ENCODE measurements at places on chromosomes 3 and 15.
A peak's percentile ranks its signal among the peaks of the same experiment; 100 is the strongest.

GRCh38 chr15:65176056-65176455 is 9.1 kb downstream of the CLPX start:
- no peak for DNase-seq

DNA sequence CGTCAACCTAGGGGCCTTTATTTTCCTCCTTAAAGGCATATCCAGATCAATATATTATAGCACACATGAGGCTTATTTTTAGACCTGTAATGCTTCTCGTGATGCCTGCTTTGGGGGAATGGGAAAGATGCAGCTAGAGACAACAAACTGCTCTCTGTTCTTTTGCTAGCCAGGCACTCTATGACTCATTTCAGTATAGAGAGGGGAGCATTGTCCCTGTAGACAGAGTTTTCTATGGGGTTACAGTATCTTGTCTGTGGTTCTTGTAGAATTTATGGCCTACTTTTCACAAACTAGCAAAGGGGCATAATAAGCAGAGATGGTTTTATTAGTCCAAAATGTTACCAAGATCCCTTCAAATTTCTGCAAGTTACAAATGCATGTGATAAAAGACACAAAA is 305.6 kb downstream of the LSAMP start:
- no peak for DNase-seq

DNA sequence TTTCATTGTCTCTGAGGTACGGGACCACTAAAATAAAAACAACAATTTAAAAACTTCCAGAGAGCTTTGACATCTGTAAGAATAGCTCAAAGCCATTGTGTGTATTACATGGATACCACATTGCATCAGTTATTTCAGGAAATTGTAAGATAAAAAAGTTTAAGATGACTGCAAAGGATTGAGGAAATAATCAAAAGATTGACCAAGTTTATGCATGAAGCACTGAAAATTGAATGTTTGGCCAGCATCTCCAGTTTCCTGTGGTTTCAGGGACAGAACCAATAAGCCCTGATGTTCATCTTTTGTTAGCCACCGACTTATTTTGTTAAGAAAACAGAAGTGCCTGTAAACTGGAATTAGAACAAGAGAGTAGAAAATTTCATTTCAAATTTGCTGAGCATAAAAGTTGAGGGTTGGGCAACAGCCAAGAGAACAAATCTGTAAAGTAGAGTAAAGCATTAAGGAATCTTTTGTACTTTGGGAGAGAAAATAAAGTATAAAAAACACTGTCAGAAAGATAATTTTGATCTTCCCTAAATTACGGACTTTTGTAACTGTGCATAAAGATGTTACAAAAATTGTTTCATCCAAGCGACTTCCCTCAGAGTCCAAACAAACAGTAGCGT is 211.5 kb upstream of the P2RY1 start:
- no peak for DNase-seq

DNA sequence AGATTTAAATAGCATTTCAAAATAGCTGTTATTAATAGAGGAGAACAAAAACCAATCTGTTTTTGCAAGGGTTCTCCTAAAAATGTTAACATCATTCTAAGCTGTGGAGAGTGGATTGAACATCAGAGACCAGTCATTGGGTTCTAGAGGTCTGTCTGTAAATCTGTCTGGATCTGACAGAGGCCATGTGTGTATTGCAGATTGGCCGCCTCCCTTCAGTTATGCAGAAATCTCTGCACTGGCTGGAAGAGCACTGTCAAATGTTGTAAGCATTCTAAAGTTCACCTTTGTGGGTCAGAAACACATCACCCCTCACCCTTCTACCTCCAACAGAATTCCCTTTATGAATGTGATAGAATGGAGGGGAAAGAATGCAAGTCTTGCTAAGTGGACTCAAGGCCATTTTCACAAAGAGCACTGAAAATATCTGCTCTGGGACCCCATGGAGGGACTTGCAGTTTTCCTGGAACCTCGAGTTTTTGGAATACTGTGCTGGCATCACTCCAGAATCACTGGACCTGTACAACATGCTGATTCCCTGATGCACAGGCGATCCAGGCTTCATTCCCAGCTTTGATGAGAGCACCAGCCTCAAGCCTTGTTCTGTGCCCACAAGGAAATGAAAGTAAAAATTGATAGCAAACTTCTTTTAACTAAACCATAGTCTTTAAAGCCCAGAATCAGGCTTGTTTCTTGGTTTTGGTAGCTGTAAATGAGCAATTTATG is 8.4 kb downstream of the FAM81A start:
- DNase-seq: no peak

DNA sequence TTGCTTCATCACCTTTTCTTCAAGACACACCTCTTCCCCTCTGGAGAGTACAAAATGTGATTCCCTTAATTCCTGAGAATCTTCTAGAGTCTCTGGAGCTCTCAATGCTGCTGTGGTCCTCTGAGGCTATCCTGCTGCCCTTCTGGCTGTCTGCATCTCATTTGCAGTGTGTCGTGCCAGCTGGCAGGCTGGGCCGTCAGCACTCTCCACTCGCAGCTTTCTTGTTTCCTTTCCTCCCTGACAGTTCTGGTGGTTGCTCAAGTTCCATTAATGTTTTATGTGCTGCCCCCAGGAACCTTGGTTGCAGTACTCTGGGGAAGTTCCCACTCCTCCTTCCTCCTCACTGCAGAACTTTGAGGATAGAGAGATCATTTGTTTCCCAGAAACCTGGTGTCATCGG is 210.8 kb upstream of the ROPN1 start:
- peak; percentile 36 for DNase-seq

GRCh38 chr3:16468336-16469098 is 45.0 kb downstream of the RFTN1 start:
- DNase-seq: no peak
